ENCODE measurements at places on chromosomes 16 and 17. TPM values are rescaled to one million over a fixed set of nuclear protein-coding genes. Genes with fewer than 3 reads are reported as not detected.

DNA sequence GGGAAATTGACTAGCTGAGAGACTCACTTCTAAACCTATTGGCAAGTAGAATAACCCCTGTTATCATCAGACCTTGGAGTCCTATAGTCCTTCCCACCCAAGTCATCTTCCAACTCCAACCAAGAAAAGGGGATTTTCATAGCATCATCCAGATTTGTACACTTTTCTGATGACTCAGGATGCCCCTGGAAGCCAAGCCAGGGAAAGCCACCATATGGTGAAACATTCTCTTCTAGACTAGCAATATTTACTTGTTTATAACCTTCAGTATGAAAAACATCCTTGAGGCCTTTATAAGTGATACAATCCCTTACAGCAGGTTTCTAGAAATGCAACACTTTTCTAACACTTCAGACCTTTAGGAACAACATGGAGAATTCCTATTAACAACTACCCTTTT lies 618.8 kb upstream of the CDH11 start:
- ATAC-seq, result no peak

- ATAC-seq, result no peak
These were observed 138.6 kb upstream of the SDK2 start for GRCh38 chr17:73782641-73783381.

- ATAC-seq, result no peak
These were observed 9.8 kb upstream of the MAP3K14 start for GRCh38 chr17:45326626-45327025.

DNA sequence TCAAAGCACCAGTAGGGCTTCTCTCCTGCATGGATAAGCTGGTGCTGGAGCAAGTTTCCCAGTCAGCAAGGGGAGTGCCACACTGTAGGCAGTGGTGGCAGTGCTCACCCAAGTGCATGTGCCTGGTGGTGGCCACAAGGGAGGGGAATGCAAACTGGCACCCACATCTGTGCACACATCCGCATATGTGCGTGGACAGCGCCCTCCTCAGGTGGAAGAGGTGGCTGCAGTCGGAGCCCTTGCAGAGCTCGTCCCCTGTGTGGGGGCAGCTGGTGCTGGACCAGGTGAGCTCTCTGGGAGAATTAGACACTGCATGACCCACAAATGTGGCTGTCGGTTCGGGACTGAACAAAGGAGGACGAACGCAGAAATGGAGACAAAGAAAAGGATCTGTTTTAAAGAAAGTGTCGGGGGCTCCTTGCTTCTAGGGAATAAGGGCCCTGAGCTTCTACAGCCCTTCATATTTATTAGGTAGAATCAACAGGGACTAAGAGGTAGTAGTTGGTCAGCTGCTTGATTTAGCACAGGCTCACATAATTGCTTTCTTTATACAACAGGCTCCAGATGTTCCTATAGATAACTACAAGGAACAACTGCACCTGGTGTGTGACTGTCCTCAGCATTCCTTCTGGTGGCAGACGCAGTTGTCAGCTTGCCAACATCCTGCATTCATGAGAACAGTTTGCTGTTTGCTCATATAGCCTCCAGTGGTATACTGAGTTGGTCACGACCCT lies 5.3 kb upstream of the ZNF689 start:
- ATAC-seq, result peak; percentile 75

GRCh38 chr16:89261691-89262563 lies 44.4 kb downstream of the ZNF778 start:
- no peak for ATAC-seq

GRCh38 chr16:84953190-84953746 lies 58.1 kb downstream of the ZDHHC7 start:
- ATAC-seq, result no peak

GRCh38 chr17:18362698-18363100 lies 651 bp downstream of the SHMT1 start:
- ATAC-seq, result no peak

GRCh38 chr17:41527063-41528023 lies 765 bp downstream of the KRT19 start:
- peak; percentile 15 for ATAC-seq

GRCh38 chr17:38741461-38741860 lies 6.7 kb downstream of the PCGF2 start:
- ATAC-seq, result no peak

GRCh38 chr17:67008101-67008500 lies 36.3 kb upstream of the CACNG1 start:
- ATAC-seq, result no peak

DNA sequence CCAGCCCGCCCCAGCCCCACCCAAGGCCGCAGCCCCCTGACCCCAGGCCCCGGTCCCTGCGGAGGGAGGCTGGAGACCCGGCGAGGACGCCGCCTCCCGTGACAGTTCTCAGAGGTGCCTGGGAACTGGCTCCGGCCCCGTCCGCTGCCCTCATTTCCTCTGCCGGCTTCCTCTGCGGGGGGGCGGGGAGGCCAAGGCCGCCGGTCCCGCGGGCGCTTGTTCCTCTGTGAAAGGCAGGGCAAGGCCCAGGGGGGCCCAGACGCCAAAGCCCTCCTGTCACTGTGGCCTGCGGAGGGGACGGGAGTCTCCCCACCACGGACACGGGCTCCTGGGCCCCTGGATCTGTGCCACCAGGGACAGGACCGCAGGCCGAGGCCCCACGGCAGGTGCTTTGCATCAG lies 5.0 kb upstream of the PVALEF start:
- peak; percentile 13 for ATAC-seq

DNA sequence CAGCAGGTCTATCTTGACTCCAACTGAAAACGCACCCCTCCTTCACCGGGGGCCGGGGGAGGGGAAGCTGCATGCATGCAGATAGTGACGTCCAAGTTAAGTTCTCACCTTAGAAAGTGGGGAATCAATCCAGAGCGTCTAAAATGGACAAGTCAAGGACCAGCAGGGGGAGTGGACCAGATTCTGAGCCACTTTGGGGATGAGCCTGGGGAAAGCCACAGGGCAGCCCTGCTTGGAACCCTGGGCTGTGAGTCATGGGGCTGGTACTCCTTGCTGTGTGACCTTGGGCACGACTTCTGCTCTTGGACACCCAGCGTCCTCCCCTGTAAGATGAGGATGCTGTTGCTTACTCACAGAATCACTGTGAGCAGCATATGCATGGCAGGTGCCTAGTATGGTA lies 9.1 kb downstream of the TNFRSF13B start:
- no peak for ATAC-seq

DNA sequence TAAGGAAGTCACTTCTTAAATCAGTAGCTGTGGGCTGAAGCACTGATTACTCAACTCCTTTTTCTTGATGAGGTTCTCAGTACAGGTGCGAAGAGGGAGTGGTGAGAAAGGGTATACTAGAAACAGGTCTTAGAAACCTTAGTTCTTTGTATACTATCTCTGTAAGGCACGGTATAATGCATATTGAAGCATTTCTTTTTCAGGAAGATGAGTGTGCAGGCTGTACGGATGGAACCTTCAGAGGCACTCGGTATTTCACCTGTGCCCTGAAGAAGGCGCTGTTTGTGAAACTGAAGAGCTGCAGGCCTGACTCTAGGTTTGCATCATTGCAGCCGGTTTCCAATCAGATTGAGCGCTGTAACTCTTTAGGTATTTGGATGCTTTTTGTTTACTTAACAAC lies 39.2 kb downstream of the CYLD start:
- ATAC-seq, result peak; percentile 13

GRCh38 chr16:22284637-22285036 lies 12.6 kb upstream of the POLR3E start:
- no peak for ATAC-seq

DNA sequence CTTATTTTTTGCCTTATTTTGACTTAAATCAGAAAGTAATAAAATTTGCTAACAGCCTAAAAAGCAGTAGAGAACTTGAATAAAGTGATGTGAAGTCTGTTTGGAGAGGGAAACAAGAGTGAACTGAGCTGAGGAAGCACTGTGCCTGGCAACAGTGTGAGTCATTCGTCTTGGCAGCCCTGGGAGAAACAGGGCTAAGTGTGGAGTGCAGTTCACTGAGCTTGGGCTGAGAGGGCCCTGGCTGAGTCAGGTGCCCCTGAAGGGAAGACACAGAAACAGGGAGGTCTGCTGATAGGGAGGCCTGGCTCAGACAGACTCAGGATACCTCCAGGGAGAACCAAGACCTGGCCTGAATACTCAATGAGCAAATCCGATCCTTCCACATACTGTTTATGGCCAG lies 132.1 kb downstream of the HS3ST4 start:
- peak; percentile 64 for ATAC-seq

DNA sequence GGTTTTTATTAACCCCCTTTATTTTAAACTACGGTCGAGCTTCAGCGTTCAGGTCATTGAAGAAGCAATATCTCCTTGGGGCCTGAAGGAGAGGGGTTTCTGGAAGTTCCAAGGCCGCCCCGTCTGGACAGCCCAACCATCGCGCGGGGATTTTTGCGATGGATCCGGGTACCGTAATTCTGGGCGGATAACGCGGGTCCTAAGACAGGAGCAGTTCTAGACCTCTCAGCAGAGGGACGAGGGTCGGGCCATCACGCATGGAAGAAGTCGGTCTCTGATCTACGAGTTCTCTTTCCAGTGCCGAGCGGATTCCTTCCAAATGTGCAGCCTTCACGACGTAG lies 3.6 kb downstream of the BORCS6 start:
- no peak for ATAC-seq

DNA sequence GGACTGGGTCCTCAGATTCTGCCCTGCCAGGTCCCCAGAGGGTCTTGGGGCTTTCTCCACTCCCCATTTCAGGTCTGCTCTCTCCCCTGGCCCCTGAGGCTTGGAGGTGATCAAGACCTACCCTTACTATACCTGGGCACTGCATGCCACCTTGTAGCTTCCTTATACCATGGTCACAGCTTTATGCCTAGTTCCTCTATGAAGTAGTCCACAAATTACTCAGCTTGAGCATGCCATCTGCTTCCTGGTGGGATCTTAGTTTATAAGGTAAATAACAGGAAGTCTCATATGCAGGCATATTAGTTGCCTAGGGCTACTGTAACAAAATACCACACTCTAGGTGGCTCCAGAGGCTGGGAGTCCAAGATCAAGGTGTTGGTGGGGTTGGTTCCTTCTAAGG lies 11.0 kb upstream of the PMFBP1 start:
- ATAC-seq, result no peak

DNA sequence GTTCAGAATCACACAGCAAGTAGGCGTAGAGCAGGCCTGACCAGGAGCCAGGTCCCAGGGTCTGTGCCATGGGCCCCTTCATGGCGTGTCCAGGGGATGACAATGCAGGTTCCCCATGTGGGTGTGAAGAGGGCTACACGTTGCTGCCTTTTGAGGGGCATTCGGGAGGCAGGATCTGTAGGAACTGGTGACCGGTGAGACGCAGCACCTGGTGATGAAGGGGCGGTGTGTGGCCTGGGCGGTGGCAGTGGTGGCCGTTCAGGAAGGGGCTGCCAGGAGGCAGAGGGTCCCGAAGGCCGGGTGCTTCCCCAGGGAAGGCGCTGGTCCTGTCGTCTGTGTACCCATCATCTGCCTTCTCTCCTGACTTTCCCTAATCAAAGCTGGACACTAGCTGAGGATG lies 34.6 kb downstream of the ZNF750 start:
- no peak for ATAC-seq

- peak; percentile 60 for ATAC-seq
These were observed 35.5 kb downstream of the GAN start for GRCh38 chr16:81350306-81350615.

DNA sequence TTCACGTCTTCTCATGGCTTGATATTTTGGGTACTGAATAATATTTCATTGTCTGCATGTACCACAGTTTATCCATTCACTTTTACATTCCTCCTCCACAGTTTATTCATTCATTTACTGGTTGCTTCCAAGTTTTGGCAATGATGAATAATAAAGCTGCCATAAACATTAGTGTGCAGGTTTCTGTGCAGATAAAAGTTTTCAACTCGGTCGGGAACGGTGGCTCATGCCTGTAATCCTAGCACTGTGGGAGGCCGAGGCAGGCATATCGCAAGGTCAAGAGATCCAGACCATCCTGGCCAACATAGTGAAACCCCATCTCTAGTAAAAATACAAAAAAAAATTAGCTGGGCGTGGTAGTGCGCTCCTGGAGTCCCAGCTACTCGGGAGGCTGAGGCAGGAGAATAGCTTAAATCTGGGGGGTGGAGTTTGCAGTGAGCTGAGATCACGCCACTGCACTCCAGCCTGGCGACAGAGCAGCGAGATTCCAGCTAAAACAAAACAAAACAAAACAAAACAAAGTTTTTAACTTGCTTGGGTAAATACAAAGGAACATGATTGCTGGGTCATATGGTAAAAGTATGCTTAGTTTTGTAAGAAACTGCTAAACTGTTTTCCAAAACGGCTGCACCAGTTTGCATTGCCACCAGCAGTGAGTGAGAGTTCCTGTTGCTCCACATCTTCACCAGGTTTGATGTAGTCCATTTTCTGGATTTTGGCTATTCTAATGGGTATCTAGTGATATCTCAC lies 89.5 kb downstream of the WWP2 start:
- ATAC-seq, result no peak

DNA sequence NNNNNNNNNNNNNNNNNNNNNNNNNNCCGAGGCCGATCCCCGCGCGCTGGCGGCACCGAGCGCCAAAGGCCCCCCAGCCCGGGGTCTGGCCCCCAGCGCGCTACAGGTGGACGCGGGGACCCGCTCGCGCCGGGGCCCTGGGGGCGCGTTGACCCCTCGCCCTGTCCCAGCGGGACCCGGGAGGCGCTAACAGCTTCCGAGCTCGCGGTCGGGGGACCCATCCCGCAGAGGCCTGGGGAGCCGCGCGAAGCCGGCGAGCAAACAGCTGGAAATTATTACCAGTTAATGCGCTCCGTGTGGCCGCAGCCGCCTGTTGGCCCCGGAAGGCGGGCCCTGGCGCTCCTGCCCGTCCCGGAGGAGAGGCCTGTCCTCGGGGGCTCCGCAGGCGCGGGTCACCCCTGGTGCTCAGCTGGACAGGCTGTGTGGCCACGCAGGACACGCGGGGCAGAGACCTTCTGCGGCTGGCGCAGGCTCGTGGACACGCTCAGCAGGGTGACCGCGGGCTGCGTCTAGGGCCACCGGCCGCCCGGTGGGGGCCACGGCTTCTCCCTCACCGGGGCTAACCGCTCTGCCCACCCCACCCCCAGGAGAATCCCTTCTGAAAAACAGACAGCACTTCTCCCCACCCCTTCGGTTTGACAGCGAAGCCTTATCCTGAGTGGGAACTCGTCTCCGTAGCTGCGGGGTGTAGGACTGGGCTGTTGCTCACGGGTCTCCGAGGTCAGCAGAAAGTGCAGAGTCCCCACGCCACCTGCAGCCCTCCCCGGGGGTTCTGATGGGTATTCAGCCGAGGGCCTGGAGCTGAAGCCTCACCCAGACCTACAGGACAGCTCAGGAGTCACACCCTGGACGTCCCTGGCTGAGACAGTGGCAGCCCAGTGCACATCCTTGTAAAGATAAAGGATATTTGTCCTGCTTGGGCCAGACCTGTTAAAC lies 138.7 kb upstream of the RPH3AL start:
- ATAC-seq, result peak; percentile 36

TP53TG3C gene
- not detected for total RNA-seq

MYL4 gene
- not detected for total RNA-seq

SMIM5 gene
- 10.1 TPM for total RNA-seq

ZG16 gene
- total RNA-seq, result not detected

P2RX5 gene
- total RNA-seq, result 0.72 TPM

ATF7IP2 gene
- total RNA-seq, result 7.1 TPM

ADAD2 gene
- total RNA-seq, result 1.1 TPM

SCIMP gene
- 0.72 TPM for total RNA-seq

PRKCB gene
- 0.76 TPM for total RNA-seq

ITGAE gene
- total RNA-seq, result 19.4 TPM

GNG13 gene
- not detected for total RNA-seq

CFAP97D1 gene
- total RNA-seq, result not detected

VTN gene
- total RNA-seq, result 0.60 TPM

CCL15 gene
- 0.68 TPM for total RNA-seq

MFAP4 gene
- total RNA-seq, result 5.2 TPM

TEDC2 gene
- 3.1 TPM for total RNA-seq

C1QTNF8 gene
- not detected for total RNA-seq

SYT17 gene
- total RNA-seq, result 2.0 TPM

KCTD11 gene
- 32.9 TPM for total RNA-seq

KRTAP3-1 gene
- total RNA-seq, result not detected

TNFRSF13B gene
- 0.28 TPM for total RNA-seq

OR3A3 gene
- total RNA-seq, result not detected
